ENCODE measurements at places on chromosomes 12 and 14. TPM values are rescaled to one million over a fixed set of nuclear protein-coding genes. Genes with fewer than 3 reads are reported as not detected.

The DENND5B gene
- total RNA-seq, result 18.2 TPM

The HOXC13 gene
- 0.22 TPM for total RNA-seq

The IL26 gene
- not detected for total RNA-seq

The LRCOL1 gene
- not detected for total RNA-seq

The NRIP2 gene
- total RNA-seq, result 73.4 TPM

The REM2 gene
- total RNA-seq, result 0.62 TPM

The ANKS1B gene
- total RNA-seq, result 20.8 TPM
